ENCODE measurements at places on chromosomes 6 and 20. TPM values are rescaled to one million over a fixed set of nuclear protein-coding genes. Genes with fewer than 3 reads are reported as not detected.

OXT gene
- total RNA-seq, result not detected

GPLD1 gene
- total RNA-seq, result not detected

IPCEF1 gene
- total RNA-seq, result 12.0 TPM

GRIK2 gene
- 8.9 TPM for total RNA-seq

SIM1 gene
- total RNA-seq, result not detected

ESR1 gene
- not detected for total RNA-seq

DEF6 gene
- total RNA-seq, result 85.8 TPM

WFDC5 gene
- not detected for total RNA-seq

WFDC2 gene
- 2.1 TPM for total RNA-seq

PCK1 gene
- 2,194 TPM for total RNA-seq

GRCh38 chr6:152257581-152257980, 379.6 kb downstream of the SYNE1 start:
- no peak overlapping the region for H3K27ac ChIP-seq
- no peaks in the 10 kb centered on the region for H3K27me3 ChIP-seq
- no peak overlapping the region for H3K4me3 ChIP-seq
- no peaks in the 10 kb centered on the region for H3K4me1 ChIP-seq
- no peaks in the 10 kb centered on the region for H3K36me3 ChIP-seq

DNA sequence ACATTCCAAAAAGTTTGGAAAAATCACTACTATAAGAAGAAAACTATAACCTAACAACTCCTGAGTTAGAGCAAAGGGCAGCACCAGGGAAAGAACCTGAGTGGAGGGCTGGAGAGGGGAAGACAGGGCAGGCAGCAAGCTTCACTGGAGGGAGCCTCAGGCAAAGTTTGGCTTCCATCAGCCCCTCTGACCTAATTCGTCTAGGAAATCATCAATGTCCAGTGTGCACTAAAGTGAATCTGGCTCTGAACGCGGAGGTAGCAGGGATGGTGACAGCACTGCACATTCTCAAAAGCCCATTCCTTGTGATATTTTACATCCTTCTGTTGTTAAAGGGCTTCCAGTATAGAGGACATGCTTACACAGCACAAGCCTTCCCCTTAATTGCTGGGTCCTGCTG, 87.1 kb downstream of the ZDHHC14 start:
- H3K4me3 ChIP-seq, result no peak overlapping the region
- H3K4me1 ChIP-seq, result no peaks in the 10 kb centered on the region
- H3K27ac ChIP-seq, result no peak overlapping the region
- no peaks in the 10 kb centered on the region for H3K27me3 ChIP-seq
- DNase-seq, result no peak

- H3K4me3 ChIP-seq, result no peak overlapping the region
- no peak overlapping the region for H3K27ac ChIP-seq
- H3K36me3 ChIP-seq, result no peaks in the 10 kb centered on the region
- no peaks in the 10 kb centered on the region for H3K27me3 ChIP-seq
- no peak for DNase-seq
- no peaks in the 10 kb centered on the region for H3K4me1 ChIP-seq
Observed at GRCh38 chr6:170421921-170422320, 115.4 kb downstream of the FAM120B start.

GRCh38 chr6:87700397-87701343, 1.4 kb downstream of the AKIRIN2 start:
- peak overlapping the region; percentile 98 for H3K27ac ChIP-seq
- peak; percentile 47 for DNase-seq
- H3K4me1 ChIP-seq, result peaks cover 9% of the 10 kb centered on the region
- H3K36me3 ChIP-seq, result no peaks in the 10 kb centered on the region

DNA sequence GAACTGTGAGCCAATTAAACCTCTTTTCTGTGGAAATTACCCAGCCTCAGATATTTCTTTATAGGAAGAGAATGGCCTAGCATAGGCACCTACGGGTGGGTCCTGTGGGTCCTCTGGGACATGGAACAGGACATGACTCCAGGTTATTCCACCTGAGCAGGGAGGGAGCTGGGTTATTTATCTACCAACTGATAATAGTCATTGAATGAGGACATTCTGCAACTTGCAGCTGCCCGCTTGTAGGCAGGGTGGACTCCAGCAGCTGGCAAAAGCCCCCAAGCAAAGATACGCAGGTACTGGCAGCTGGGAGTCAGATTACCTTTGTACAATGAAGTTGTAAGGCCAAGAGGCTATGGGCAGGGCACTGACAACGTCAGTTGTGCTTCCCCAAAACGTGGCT, 1.4 kb upstream of the BANF2 start:
- no peaks in the 10 kb centered on the region for H3K27me3 ChIP-seq
- H3K27ac ChIP-seq, result no peak overlapping the region
- no peak overlapping the region for H3K4me3 ChIP-seq

GRCh38 chr6:9628819-9629218, 786.1 kb downstream of the TFAP2A start:
- H3K27me3 ChIP-seq, result no peaks in the 10 kb centered on the region
- no peak for DNase-seq
- no peak overlapping the region for H3K27ac ChIP-seq
- no peaks in the 10 kb centered on the region for H3K4me1 ChIP-seq
- no peaks in the 10 kb centered on the region for H3K36me3 ChIP-seq

DNA sequence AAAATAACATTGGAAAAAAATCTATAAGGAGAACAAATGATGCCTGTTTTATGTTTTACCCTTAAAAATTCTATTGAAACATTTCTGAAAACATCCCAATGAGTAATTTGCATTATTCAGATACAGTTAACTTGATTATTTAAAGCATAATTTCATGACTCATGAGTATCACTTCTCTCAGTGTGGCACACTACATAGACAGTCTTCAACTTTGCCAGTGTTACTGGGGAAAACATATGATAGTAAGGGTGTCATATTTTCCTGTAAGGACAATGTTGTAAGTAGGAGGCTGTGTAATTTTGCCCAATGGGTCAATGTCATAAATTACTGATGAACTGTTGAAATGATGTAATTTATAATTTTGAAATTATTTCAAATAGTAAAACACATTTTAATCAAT, 125.5 kb downstream of the PHACTR1 start:
- no peak overlapping the region for H3K27ac ChIP-seq
- no peaks in the 10 kb centered on the region for H3K36me3 ChIP-seq
- H3K4me1 ChIP-seq, result no peaks in the 10 kb centered on the region
- no peak for DNase-seq
- no peaks in the 10 kb centered on the region for H3K27me3 ChIP-seq
- H3K4me3 ChIP-seq, result no peak overlapping the region

GRCh38 chr6:156359912-156360311, 417.3 kb upstream of the ARID1B start:
- DNase-seq, result no peak
- H3K36me3 ChIP-seq, result no peaks in the 10 kb centered on the region
- H3K4me1 ChIP-seq, result no peaks in the 10 kb centered on the region
- no peaks in the 10 kb centered on the region for H3K27me3 ChIP-seq
- H3K27ac ChIP-seq, result no peak overlapping the region

- DNase-seq, result no peak
- H3K36me3 ChIP-seq, result no peaks in the 10 kb centered on the region
- H3K27me3 ChIP-seq, result no peaks in the 10 kb centered on the region
- H3K4me1 ChIP-seq, result no peaks in the 10 kb centered on the region
Observed at GRCh38 chr6:65988006-65988405, 281.0 kb upstream of the EYS start.

DNA sequence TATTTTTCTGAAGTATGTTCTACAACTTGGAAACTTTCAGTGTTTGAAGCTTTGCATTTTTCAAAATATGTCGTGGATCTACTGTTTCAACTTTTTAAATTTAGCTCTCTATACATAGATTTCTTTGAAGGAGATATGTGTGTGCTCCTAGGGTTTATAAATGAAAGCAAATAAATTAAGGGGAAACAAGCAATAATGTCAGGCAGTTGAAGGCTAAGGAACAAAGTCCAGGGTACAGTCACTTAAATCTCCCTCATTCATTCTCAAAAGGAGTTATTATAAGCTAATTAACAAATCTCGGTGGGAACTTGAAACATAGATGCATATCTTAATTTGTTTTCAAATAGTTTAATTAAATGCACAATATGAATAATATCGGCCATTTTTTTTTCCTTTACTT, 79.4 kb downstream of the SAMD5 start:
- no peaks in the 10 kb centered on the region for H3K27me3 ChIP-seq
- no peaks in the 10 kb centered on the region for H3K4me1 ChIP-seq
- no peak for DNase-seq
- H3K4me3 ChIP-seq, result no peak overlapping the region
- H3K27ac ChIP-seq, result no peak overlapping the region

DNA sequence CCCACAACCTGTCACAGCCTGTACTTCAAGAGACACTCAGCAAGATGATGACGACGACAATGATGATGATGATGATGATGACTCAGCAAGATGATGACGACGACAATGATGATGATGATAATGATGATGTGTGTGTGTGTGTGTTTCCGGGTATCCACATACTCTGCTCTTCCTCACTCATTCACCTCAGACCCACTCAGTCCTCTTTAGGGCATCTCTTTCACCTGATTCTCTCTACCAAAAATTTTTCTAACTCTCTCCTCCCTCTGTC, 1.2 kb upstream of the EIF6 start:
- H3K4me3 ChIP-seq, result no peak overlapping the region
- no peaks in the 10 kb centered on the region for H3K27me3 ChIP-seq
- no peak overlapping the region for H3K27ac ChIP-seq
- H3K36me3 ChIP-seq, result no peaks in the 10 kb centered on the region

GRCh38 chr6:169420912-169421543, 167.4 kb upstream of the THBS2 start:
- H3K27me3 ChIP-seq, result no peaks in the 10 kb centered on the region
- peak; percentile 63 for DNase-seq
- H3K4me3 ChIP-seq, result no peak overlapping the region

DNA sequence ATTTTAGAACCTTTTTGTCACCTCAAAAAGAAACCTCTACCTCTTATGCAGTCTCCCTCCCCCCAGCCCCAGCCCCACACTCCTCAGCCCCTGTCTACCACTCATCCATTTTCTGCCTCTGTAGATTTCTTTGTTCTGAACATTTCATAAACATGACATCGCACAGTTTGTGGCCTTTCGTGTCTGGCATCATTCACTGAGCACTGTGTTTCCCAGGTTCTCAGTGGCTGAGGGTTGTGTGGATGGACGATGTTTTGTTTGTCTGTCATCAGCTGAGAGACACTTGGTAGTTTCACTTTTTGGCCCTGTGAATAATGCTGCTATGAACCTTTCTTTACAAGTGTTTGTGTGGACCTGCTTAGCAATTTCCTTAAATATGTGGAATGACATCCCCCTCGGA, 64.5 kb downstream of the FAM120B start:
- H3K4me1 ChIP-seq, result no peaks in the 10 kb centered on the region
- no peaks in the 10 kb centered on the region for H3K27me3 ChIP-seq
- no peak overlapping the region for H3K27ac ChIP-seq
- no peaks in the 10 kb centered on the region for H3K36me3 ChIP-seq

- H3K36me3 ChIP-seq, result peaks cover 6% of the 10 kb centered on the region
- H3K4me3 ChIP-seq, result no peak overlapping the region
- no peak for DNase-seq
- no peaks in the 10 kb centered on the region for H3K27me3 ChIP-seq
- H3K4me1 ChIP-seq, result no peaks in the 10 kb centered on the region
- no peak overlapping the region for H3K27ac ChIP-seq
Observed at GRCh38 chr6:98920904-98921431, 26.8 kb downstream of the FBXL4 start.

- no peaks in the 10 kb centered on the region for H3K4me1 ChIP-seq
- H3K36me3 ChIP-seq, result no peaks in the 10 kb centered on the region
- H3K4me3 ChIP-seq, result no peak overlapping the region
- DNase-seq, result no peak
Observed at GRCh38 chr20:48604936-48605335, 222.9 kb downstream of the PREX1 start.

GRCh38 chr20:33370291-33370690, 31.0 kb downstream of the CDK5RAP1 start:
- peak overlapping the region; percentile 79 for H3K27ac ChIP-seq
- H3K4me3 ChIP-seq, result no peak overlapping the region
- H3K27me3 ChIP-seq, result no peaks in the 10 kb centered on the region
- H3K4me1 ChIP-seq, result no peaks in the 10 kb centered on the region
- DNase-seq, result peak; percentile 72
- no peaks in the 10 kb centered on the region for H3K36me3 ChIP-seq

GRCh38 chr20:18926965-18927364, 113.4 kb downstream of the SCP2D1 start:
- H3K4me3 ChIP-seq, result no peak overlapping the region
- no peaks in the 10 kb centered on the region for H3K27me3 ChIP-seq
- no peak for DNase-seq
- H3K36me3 ChIP-seq, result no peaks in the 10 kb centered on the region
- H3K27ac ChIP-seq, result no peak overlapping the region

DNA sequence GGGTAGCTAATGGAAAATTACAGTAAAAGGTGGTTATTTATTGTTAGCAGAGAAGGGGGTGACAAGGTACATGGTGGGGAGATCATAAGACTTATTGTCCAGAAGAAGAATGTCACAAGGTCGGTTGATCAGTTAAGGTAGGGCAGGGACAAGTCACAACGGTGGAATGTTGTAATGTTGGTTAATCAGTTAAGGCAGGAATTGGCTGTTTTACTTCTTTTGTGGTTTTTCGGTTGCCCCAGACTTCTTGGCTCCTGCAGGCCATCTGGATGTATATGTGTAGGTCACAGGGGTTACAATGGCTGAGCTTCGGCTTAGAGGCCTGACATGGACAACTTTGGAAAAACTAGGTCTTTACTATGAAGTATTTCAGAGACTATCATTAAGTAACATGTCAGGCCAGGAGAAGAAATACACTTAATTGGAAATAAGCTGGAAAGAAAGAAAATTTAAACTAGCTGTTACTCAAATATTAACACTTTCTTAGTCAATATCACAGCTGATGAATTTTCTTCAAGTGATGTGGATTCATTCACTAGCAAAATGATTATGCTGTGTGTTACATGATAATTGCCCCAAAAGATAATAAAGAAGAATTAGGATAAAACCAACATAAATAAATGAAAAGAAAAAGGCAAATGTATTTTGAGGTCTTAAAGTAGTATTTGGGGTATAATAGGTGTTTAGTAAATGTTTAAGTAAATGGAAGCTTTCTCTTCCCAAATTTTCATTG, 4.4 kb downstream of the AIG1 start:
- H3K27ac ChIP-seq, result no peak overlapping the region
- no peaks in the 10 kb centered on the region for H3K4me1 ChIP-seq
- no peaks in the 10 kb centered on the region for H3K36me3 ChIP-seq
- no peak for DNase-seq
- H3K27me3 ChIP-seq, result no peaks in the 10 kb centered on the region

GRCh38 chr6:111600588-111601445, 4.9 kb downstream of the TRAF3IP2 start:
- no peaks in the 10 kb centered on the region for H3K36me3 ChIP-seq
- H3K27ac ChIP-seq, result peak overlapping the region; percentile 96
- no peak overlapping the region for H3K4me3 ChIP-seq

- H3K36me3 ChIP-seq, result no peaks in the 10 kb centered on the region
- H3K27me3 ChIP-seq, result no peaks in the 10 kb centered on the region
- no peak overlapping the region for H3K27ac ChIP-seq
- no peaks in the 10 kb centered on the region for H3K4me1 ChIP-seq
- no peak for DNase-seq
- no peak overlapping the region for H3K4me3 ChIP-seq
Observed at GRCh38 chr6:106227612-106228507, 97.7 kb downstream of the ATG5 start.
